Thoracic aorta endothelial cell (primary cell): ENCODE measurements at places on chromosomes 6 and 20. TPM values are rescaled to one million over a fixed set of nuclear protein-coding genes. Genes with fewer than 3 reads are reported as not detected.

The PARD6B gene
- 0.27 and 0.43 TPM in 2 replicates for total RNA-seq

The TGIF2 gene
- 18.4 and 20.2 TPM in 2 replicates for total RNA-seq

The ANKRD66 gene
- not detected in 2 replicates for total RNA-seq

The BMP7 gene
- not detected in 2 replicates for total RNA-seq

The NT5E gene
- 149 and 226 TPM in 2 replicates for total RNA-seq

The CDK19 gene
- 8.4 and 13.3 TPM in 2 replicates for total RNA-seq

The EEF1A2 gene
- total RNA-seq: 1.0 and 2.3 TPM in 2 replicates

The TGM3 gene
- not detected in 2 replicates for total RNA-seq

The SYNCRIP gene
- 148 and 171 TPM in 2 replicates for total RNA-seq

The SERAC1 gene
- 8.5 and 10.6 TPM in 2 replicates for total RNA-seq

The CCM2L gene
- total RNA-seq: 5.5 and 10.0 TPM in 2 replicates

The BCAS4 gene
- 1.0 and 2.9 TPM in 2 replicates for total RNA-seq

The SFTA2 gene
- total RNA-seq: not detected in 2 replicates

The ZFP57 gene
- total RNA-seq: 2.5 TPM in 1 of 2 replicates, not detected in the other

The PLCG1 gene
- 101 and 112 TPM in 2 replicates for total RNA-seq

The R3HDML gene
- total RNA-seq: not detected in 2 replicates

The SLC2A10 gene
- 4.5 and 9.3 TPM in 2 replicates for total RNA-seq

The C6orf163 gene
- total RNA-seq: 3.1 and 4.6 TPM in 2 replicates

The SYCP2 gene
- total RNA-seq: 0.50 and 0.80 TPM in 2 replicates

The SMOC2 gene
- not detected in 2 replicates for total RNA-seq

The LGSN gene
- total RNA-seq: under 0.01 TPM in 1 of 2 replicates, not detected in the other

The MRPL18 gene
- 94.5 and 96.7 TPM in 2 replicates for total RNA-seq

The RAD21L1 gene
- 0.07 and 0.53 TPM in 2 replicates for total RNA-seq

The CARMIL1 gene
- 9.3 and 12.5 TPM in 2 replicates for total RNA-seq

The SLC52A3 gene
- total RNA-seq: 0.07 TPM in 1 of 2 replicates, not detected in the other

The BEND6 gene
- 1.0 and 1.1 TPM in 2 replicates for total RNA-seq

The PLA2G7 gene
- total RNA-seq: 0.50 TPM in 1 of 2 replicates, not detected in the other

The RIPOR3 gene
- not detected in 2 replicates for total RNA-seq

The KCNK15 gene
- 0.07 TPM in 1 of 2 replicates, not detected in the other for total RNA-seq

The PPP1R10 gene
- total RNA-seq: 54.2 and 58.6 TPM in 2 replicates

The FOXS1 gene
- not detected in 2 replicates for total RNA-seq

The RSPH4A gene
- not detected in 2 replicates for total RNA-seq

The TFAP2A gene
- 0.79 and 2.9 TPM in 2 replicates for total RNA-seq

The CENPQ gene
- total RNA-seq: 14.4 and 15.8 TPM in 2 replicates

The PACRG gene
- total RNA-seq: not detected in 2 replicates

The LHFPL5 gene
- total RNA-seq: not detected in 2 replicates

The BFSP1 gene
- 2.3 and 3.3 TPM in 2 replicates for total RNA-seq

The BPIFB4 gene
- not detected in 2 replicates for total RNA-seq

The ZNF341 gene
- 2.0 and 2.4 TPM in 2 replicates for total RNA-seq

The ADAM33 gene
- total RNA-seq: not detected in 2 replicates

The MAP7 gene
- 0.72 and 0.93 TPM in 2 replicates for total RNA-seq

The RCAN2 gene
- 0.13 and 0.29 TPM in 2 replicates for total RNA-seq

The BPI gene
- not detected in 2 replicates for total RNA-seq

The AVP gene
- not detected in 2 replicates for total RNA-seq

The ACTL10 gene
- 2.5 and 2.7 TPM in 2 replicates for total RNA-seq

The DLK2 gene
- total RNA-seq: 0.22 and 0.27 TPM in 2 replicates

The MROH8 gene
- 1.5 and 1.9 TPM in 2 replicates for total RNA-seq

The CABLES2 gene
- 2.9 and 3.5 TPM in 2 replicates for total RNA-seq

The USP49 gene
- total RNA-seq: 2.9 and 3.6 TPM in 2 replicates

The FILIP1 gene
- total RNA-seq: 6.5 and 7.9 TPM in 2 replicates

The SEMG1 gene
- not detected in 2 replicates for total RNA-seq

The GRM4 gene
- total RNA-seq: not detected in 2 replicates

The PBOV1 gene
- not detected in 2 replicates for total RNA-seq

The KIAA1755 gene
- 0.14 and 0.27 TPM in 2 replicates for total RNA-seq

The PLN gene
- not detected in 2 replicates for total RNA-seq

The DNAH8 gene
- total RNA-seq: 0.07 and 0.13 TPM in 2 replicates

The ECI2 gene
- 145 and 148 TPM in 2 replicates for total RNA-seq
